Activated naive CD8-positive, alpha-beta T cell treated with anti-CD3 and anti-CD28 coated beads for 36 hours (primary cell): ENCODE measurements at places on chromosomes 5 and 9.

DNA sequence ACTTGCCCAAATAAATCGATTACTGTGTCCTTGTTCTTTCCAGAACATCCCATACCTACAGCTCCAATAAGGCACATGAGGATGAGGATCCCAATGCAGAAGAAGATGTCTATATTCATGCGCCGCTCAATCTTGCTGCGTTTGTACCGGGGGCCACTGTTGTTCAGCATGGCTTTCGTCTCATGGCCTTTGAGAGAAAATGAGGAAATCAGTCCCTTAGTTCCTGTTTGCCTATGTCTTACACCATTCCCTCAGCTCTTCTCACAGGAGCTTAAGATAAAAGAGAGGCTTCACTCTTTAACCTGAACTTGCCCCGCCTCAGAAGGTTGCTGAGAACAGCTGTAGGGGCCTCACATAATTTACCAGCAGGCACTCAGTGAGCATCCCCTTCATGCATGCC, 211.6 kb downstream of the ATP10B start:
- DNase-seq, result no peak

DNA sequence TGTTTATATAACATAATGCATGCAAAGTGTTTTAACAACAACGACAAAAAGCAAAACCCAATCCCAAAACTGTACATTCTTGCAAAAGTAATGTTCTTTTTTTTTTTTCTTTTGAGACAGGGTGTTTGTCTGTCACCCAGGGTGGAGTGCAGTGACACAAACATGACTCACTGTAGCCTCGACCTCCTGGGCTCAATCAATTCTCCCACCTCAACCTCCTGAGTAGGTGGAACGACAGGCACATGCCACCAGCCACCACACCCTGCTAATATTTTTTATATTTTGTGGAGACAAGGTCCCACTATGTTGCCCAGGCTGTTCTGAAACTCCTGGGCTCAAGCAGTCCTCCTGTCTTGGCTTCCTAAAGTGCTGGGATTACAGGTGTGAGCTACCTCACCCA, 13.6 kb upstream of the HAVCR1 start:
- peak; percentile 41 for DNase-seq

- no peak for DNase-seq
These were observed 72.5 kb downstream of the MRPS30 start for GRCh38 chr5:44881266-44881665.

DNA sequence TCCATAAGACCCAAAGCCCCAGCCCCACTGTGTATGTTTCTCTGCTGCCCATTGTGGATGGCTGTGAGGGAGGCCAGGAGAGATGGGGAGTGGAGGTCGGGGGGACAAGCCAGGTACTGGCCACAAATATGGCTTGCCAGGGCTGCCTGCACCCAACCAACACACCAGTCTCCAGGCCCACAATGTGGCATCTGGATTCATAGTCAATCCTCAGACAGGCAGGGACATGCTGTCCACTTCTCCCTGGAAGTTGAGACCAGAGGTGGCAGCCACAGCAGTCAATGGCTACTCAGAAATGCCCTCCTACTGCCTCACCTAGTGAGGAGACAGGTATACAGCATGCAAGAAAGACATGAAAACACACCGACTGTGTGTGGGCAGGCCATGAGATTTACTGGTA, 61.2 kb upstream of the SLC25A51 start:
- DNase-seq, result no peak

DNA sequence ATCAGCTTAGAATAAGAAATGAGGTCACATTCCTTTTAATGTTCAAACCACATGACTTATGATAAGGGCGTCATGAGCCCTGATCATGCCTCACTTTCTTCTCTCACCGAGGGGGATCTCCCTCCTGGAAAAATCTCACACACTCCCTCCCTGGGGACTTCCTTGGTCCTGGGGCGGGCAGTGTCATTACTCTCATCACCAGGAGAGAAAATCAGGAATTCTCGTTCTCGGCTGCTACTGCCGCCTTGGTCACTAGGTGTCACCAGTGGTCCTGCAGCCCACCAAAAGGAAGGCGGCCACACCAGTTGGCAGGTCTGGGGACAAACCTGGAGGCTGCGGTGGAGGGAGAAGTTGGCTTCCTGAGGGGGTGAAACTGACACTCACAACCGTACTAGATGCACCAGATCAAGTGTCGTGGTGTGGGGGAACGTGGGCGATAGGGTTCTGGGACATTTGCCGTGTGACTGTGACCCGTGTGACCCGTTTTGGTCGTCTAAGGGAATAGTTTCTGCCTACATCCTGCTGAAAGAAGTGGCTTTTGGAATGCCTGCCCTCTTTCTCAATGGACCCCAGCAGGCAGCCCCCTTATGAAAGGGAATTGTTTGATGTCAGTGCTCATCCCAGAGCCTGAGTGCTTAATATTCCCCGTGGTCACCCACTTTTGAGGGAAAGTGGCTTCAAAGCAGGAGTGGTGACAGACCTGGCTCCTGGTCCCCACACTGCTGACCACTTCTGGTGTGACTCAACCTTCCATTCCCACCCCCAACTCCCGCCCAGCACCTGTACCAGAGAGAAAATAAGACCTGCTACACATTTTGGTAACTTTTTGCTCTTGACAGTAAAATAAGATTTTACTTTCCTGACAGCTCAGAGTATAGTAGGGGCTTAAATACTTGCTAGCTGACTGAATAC, 63.2 kb downstream of the ACER2 start:
- DNase-seq, result peak; percentile 68

GRCh38 chr5:73280821-73281746, 108.1 kb downstream of the TMEM174 start:
- DNase-seq, result no peak

GRCh38 chr5:39473156-39473775, 48.5 kb upstream of the DAB2 start:
- no peak for DNase-seq

DNA sequence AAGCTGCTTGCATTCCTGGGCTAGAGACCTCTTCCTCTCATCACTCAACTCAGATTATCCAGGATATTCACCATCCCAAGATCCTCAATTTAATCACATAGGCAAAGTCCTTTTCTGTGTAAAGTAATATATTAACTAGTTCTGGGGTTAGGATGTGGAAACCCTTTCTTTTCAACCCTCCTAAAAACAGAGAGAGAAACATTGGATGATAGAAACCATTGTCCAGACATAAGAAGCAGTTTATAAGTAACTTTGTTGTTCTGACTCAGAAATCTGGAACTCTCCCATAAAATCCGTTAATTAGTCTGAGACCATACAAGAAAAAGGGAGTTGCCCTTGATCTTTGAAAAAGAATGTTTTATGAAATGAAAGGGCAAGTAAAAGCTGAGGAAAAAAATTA, 817.1 kb upstream of the CDH9 start:
- DNase-seq, result no peak
